ENCODE measurements at places on chromosomes 13 and 19. TPM values are rescaled to one million over a fixed set of nuclear protein-coding genes. Genes with fewer than 3 reads are reported as not detected.
A peak's percentile ranks its signal among the peaks of the same experiment; 100 is the strongest.

GRCh38 chr19:49920624-49921363 is 8.2 kb upstream of the ATF5 start:
- no peaks in the 10 kb centered on the region for H3K36me3 ChIP-seq
- no peak for DNase-seq
- H3K4me1 ChIP-seq = no peaks in the 10 kb centered on the region
- H3K27ac ChIP-seq = no peak overlapping the region
- no peaks in the 10 kb centered on the region for H3K27me3 ChIP-seq
- H3K4me3 ChIP-seq = no peak overlapping the region

- no peaks in the 10 kb centered on the region for H3K4me1 ChIP-seq
- no peak for DNase-seq
- H3K27me3 ChIP-seq = no peaks in the 10 kb centered on the region
- no peak overlapping the region for H3K27ac ChIP-seq
Measured at GRCh38 chr13:42681326-42682100, 99.9 kb upstream of the FAM216B start.

DNA sequence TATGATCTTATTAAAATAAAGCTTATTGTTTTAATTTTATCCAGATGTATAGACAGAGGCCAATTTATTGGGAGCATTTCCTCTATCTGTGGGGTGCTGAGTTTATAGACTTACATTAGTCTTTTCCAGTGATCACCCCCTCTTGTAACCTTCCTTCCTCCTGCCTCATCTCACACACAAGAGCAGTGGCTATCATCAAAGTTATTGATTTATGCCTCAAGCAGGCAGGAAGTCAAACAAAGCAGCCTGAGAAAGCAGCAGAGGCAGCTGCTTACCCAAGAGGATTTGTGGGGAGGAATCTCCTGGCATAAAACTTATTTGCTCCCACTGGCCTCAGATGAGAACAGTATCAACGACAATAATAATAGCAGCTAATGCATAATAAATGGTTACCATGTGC is 26.3 kb upstream of the DCLK1 start:
- no peak overlapping the region for H3K27ac ChIP-seq
- no peaks in the 10 kb centered on the region for H3K27me3 ChIP-seq
- no peaks in the 10 kb centered on the region for H3K36me3 ChIP-seq
- no peaks in the 10 kb centered on the region for H3K4me1 ChIP-seq
- DNase-seq = no peak

ADGRE3 gene
- total RNA-seq = not detected

GRCh38 chr19:19406878-19407632 is 1.6 kb downstream of the GATAD2A start:
- H3K4me1 ChIP-seq = no peaks in the 10 kb centered on the region
- H3K27ac ChIP-seq = no peak overlapping the region
- H3K36me3 ChIP-seq = no peaks in the 10 kb centered on the region
- DNase-seq = no peak
- H3K27me3 ChIP-seq = no peaks in the 10 kb centered on the region

DNA sequence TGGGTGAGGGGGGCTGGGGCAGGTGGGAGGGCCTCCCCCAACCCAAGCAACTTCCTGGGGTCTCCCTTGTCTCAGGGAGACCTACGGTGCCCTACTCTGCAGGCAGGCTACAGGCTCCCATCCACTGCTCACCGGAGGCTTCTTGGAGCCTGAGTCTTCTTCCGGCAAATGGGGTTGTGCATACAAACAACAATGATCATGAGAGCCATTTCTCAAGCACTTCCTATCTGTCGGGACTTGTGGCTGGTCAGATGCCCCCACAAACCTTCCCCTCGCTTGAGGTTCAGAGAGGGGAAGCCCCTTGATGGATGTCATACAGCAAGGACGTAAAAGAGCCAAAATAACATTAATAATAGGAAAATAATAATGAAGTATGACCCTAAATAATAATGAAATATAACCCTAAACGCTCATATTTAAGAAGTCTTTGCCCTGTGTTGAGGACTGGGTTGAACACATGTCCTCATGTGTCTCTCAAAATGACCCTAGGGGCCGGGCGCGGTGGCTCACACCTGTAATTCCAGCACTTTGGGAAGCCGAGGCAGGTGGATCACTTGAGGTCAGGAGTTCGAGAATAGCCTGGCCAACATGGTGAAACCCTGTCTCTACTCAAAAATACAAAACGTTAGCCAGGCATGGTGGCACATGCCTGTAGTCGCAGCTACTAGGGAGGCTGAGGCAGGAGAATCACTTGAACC is 727 bp downstream of the CD37 start:
- H3K4me1 ChIP-seq = peaks cover 4% of the 10 kb centered on the region
- H3K36me3 ChIP-seq = no peaks in the 10 kb centered on the region
- no peak overlapping the region for H3K4me3 ChIP-seq
- H3K27me3 ChIP-seq = no peaks in the 10 kb centered on the region
- no peak for DNase-seq

KLK12 gene
- not detected for total RNA-seq

GRCh38 chr19:35313587-35313986 is 15.4 kb upstream of the CD22 start:
- no peaks in the 10 kb centered on the region for H3K4me1 ChIP-seq
- H3K4me3 ChIP-seq = no peak overlapping the region
- H3K36me3 ChIP-seq = no peaks in the 10 kb centered on the region
- H3K27me3 ChIP-seq = no peaks in the 10 kb centered on the region
- no peak for DNase-seq

PABPC3 gene
- total RNA-seq = 1.0 TPM

DNA sequence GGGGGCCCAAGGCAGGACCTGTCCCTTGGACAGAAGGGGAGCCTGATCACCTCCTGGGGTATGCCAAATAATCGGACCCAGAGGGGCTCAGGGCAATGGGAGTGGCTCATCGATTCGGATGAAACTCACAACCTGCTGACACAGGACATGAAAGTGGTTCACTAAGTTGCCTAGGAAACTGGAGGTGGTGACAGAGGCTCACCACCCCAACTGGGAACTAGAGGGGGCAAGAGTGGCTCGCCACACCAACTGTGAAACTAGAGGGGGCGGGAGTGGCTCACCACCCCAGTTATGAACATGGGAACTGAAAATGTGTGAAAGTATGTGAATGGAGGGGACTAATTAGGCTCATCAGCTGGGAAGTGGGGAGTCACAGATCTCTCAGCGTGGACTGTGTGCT is 46.3 kb upstream of the ZNF737 start:
- H3K4me1 ChIP-seq = no peaks in the 10 kb centered on the region
- no peaks in the 10 kb centered on the region for H3K36me3 ChIP-seq
- no peaks in the 10 kb centered on the region for H3K27me3 ChIP-seq
- peak overlapping the region; percentile 31 for H3K27ac ChIP-seq

OSCAR gene
- not detected for total RNA-seq

DNA sequence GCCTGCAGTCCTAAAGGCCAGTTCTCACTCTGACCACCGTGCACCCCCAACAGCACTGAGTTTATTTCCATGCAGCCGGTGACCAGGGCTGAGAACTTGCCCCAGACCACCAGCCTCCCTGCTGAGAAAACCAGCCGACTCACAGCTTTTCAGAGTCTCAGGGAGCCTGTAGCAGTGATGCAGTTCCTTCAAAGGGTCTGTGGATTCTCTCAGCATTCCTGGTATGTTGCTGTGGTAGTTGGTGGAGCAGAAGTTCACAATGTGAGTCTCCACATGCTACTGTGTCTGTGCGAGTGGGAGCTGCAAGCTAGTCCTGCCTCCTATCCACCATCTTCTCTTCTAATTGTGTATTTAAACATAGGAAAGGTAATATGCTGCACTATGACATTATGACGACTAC is 254.9 kb upstream of the KLF12 start:
- no peaks in the 10 kb centered on the region for H3K27me3 ChIP-seq
- H3K27ac ChIP-seq = no peak overlapping the region
- H3K4me1 ChIP-seq = no peaks in the 10 kb centered on the region
- no peak for DNase-seq
- H3K4me3 ChIP-seq = no peak overlapping the region

- H3K27me3 ChIP-seq = no peaks in the 10 kb centered on the region
- no peak overlapping the region for H3K27ac ChIP-seq
- no peak for DNase-seq
- H3K36me3 ChIP-seq = no peaks in the 10 kb centered on the region
- H3K4me1 ChIP-seq = no peaks in the 10 kb centered on the region
- H3K4me3 ChIP-seq = no peak overlapping the region
Measured at GRCh38 chr13:42277618-42278276, 5.8 kb downstream of the AKAP11 start.

GRCh38 chr19:51765086-51765485 is 4.1 kb downstream of the FPR2 start:
- H3K36me3 ChIP-seq = no peaks in the 10 kb centered on the region
- H3K27me3 ChIP-seq = no peaks in the 10 kb centered on the region
- H3K27ac ChIP-seq = no peak overlapping the region
- no peaks in the 10 kb centered on the region for H3K4me1 ChIP-seq
- no peak overlapping the region for H3K4me3 ChIP-seq
- no peak for DNase-seq

CEACAM19 gene
- 1.2 TPM for total RNA-seq

DNA sequence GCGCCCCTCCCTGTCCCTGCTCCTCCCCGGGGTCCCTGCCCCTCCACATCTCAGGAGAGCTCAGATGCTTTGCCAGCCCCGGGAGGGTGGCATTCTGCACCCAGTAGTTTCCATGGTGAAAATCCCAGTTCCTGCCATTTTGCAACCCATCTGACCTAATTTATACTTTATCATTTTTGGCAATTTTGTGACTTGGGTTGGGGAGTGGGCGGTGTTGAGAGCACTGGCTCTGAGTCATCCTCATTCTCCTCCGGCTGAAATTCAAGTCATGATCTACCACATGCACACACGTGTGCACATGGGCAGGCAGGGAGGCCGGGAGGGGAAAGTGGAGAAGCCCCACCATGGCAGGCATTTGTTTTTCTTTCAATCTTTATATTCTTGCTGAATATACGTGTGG is 208.6 kb downstream of the URI1 start:
- no peak overlapping the region for H3K27ac ChIP-seq
- H3K27me3 ChIP-seq = no peaks in the 10 kb centered on the region
- no peaks in the 10 kb centered on the region for H3K4me1 ChIP-seq

DNA sequence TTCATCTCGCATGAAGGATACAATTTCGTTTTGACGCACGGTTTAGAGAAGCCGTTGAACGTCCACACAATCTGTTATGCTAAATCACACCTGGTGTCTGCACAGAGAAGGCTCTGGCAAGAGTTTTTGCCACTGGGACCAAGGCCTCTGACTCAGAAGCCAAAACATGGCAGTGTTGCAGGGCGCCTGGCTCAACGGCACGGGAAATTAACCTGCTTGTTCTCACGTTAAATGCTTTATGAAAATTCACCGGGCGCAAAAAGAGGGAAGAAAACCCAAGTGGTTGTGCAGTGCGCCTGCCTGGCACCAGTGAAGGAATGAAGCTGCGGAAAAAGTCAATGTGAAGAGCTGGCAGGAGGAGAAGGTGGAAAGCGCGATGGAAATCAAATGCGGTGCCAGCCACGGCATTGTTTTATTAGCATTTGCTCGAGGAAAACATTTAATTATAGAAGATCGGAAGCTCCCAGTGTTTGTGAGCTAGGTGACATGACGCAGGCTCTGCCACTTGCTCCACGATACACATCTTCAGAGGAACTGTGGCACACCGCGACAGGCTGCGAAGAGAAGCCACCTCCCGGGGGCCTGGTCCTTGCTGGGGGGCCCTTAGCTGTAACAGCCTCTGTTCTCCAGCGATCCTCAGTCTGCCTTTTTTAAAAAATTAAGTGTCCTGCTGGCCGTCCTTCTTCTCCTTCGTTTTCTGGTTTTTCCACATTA is 126.2 kb downstream of the ZIC5 start:
- H3K4me3 ChIP-seq = no peak overlapping the region
- H3K36me3 ChIP-seq = no peaks in the 10 kb centered on the region
- no peak for DNase-seq
- no peak overlapping the region for H3K27ac ChIP-seq
- no peaks in the 10 kb centered on the region for H3K27me3 ChIP-seq

DNA sequence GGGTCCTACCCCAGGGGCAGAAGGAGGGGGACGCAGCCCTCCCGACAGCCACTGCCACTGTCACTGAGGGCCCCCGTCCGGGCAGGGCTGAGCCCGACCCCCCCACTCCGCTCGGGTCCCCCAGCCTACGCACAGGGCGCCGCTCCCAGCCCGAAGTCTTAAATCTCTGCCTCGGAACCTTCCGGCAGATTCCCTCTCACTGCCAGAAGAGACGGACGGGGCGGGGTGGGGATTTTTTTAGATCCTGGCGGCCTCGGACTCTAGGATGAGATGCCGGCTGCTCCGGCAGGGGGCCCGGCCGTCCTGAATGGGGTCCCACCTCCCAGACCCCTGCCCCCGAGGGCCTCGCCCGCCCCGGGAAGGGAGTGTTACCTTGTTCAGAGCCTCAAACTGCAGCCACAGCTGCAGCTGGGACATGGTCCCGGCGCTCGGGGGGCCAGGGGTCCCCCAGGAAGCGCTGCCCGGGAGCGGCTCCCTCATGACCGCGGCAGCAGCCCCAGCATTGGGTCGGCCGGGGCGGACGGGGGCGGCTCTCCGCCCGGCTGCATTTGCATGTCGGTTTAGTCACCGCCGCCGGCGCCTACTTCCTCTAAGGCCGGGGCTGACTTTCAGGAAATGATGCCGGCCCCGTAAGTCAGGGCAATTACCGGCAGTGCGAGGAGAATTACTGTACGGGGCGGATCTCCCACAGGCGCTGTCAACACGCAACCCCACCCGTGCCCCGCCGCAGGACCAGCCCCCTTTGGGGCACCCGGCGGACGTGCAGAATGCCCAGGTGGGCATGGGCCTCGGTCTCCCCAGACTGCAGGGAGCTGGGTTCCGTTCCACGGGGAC is 28.1 kb downstream of the GPX4 start:
- peaks cover 31% of the 10 kb centered on the region for H3K4me1 ChIP-seq
- H3K27me3 ChIP-seq = no peaks in the 10 kb centered on the region
- H3K4me3 ChIP-seq = peak overlapping the region; percentile 60
- H3K36me3 ChIP-seq = no peaks in the 10 kb centered on the region
- peak; percentile 84 for DNase-seq

CD70 gene
- 1.2 TPM for total RNA-seq

DNA sequence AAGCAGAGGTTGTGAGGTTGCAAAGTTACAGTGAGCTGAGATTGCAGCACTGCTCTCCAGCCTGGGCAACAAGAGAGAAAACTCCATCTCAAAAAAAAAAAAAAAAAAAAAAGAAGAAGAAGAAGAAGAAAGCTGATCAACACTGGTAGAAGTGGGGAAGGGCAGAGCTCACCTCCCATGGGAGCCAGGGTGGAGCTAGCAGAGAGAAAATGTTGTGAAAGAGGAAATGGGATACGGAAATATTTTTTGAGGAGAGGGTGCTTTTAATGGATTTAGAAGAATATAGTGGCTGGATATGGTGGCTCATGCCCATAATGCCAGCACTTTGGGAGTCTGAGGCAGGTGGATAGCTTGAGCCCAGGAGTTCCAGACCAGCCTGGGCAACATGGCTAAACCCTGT is 6.8 kb downstream of the GPR42 start:
- H3K27me3 ChIP-seq = no peaks in the 10 kb centered on the region
- H3K27ac ChIP-seq = no peak overlapping the region

AP1M2 gene
- total RNA-seq = 14.9 TPM

- no peaks in the 10 kb centered on the region for H3K27me3 ChIP-seq
- no peak for DNase-seq
- no peaks in the 10 kb centered on the region for H3K4me1 ChIP-seq
Measured at GRCh38 chr13:75752826-75753225, 116.7 kb downstream of the LMO7 start.

GRCh38 chr13:74092711-74093110 is 41.5 kb downstream of the KLF12 start:
- no peak for DNase-seq
- H3K36me3 ChIP-seq = no peaks in the 10 kb centered on the region
- no peak overlapping the region for H3K4me3 ChIP-seq
- no peak overlapping the region for H3K27ac ChIP-seq

GRCh38 chr19:8311461-8312260 is 3.5 kb upstream of the CD320 start:
- H3K36me3 ChIP-seq = no peaks in the 10 kb centered on the region
- no peak overlapping the region for H3K4me3 ChIP-seq
- DNase-seq = no peak
- H3K4me1 ChIP-seq = peaks cover 3% of the 10 kb centered on the region
- H3K27ac ChIP-seq = peak overlapping the region; percentile 28
- H3K27me3 ChIP-seq = no peaks in the 10 kb centered on the region
